ENCODE measurements at places on chromosomes 3 and 15. TPM values are rescaled to one million over a fixed set of nuclear protein-coding genes. Genes with fewer than 3 reads are reported as not detected.

HYAL1 gene
- total RNA-seq: 0.60 TPM

SLCO2A1 gene
- total RNA-seq: 10.7 TPM

CXCR6 gene
- total RNA-seq: not detected

PDCD6IP gene
- total RNA-seq: 217 TPM

NLGN1 gene
- total RNA-seq: 3.9 TPM

CCK gene
- not detected for total RNA-seq

POTEB3 gene
- not detected for total RNA-seq

- H3K4me3 ChIP-seq: no peak overlapping the region
- no peaks in the 10 kb centered on the region for H3K36me3 ChIP-seq
- H3K27ac ChIP-seq: no peak overlapping the region
- peaks cover 21% of the 10 kb centered on the region for H3K4me1 ChIP-seq
Measured at GRCh38 chr15:81326466-81327212, 2.7 kb upstream of the STARD5 start.

GRCh38 chr3:144431134-144431533 is 459.5 kb downstream of the DIPK2A start:
- no peaks in the 10 kb centered on the region for H3K36me3 ChIP-seq
- no peak overlapping the region for H3K27ac ChIP-seq
- peaks cover 2% of the 10 kb centered on the region for H3K4me1 ChIP-seq
- H3K4me3 ChIP-seq: no peak overlapping the region
- no peaks in the 10 kb centered on the region for H3K27me3 ChIP-seq

GRCh38 chr3:171649911-171650592 is 160.2 kb downstream of the PLD1 start:
- no peak overlapping the region for H3K4me3 ChIP-seq
- no peaks in the 10 kb centered on the region for H3K27me3 ChIP-seq
- peaks cover 4% of the 10 kb centered on the region for H3K36me3 ChIP-seq
- H3K27ac ChIP-seq: no peak overlapping the region
- DNase-seq: no peak
- peaks cover 20% of the 10 kb centered on the region for H3K4me1 ChIP-seq

DNA sequence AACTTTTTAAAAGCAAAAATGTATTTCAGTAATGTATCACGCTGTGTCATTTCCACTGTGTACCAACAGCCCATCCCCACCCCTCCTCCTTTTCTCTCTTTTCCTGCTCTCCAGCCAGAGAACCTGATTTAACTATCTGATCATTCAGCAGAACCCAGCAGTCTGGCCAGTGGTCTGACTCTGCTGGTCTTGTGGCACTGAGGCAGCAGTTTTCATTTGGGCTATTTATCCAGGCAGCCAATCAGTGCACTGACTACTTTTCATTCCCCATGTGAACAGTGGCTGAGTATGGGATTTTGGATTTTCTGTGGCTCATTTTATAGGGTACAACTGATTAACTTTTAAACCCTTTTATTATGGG is 56.3 kb downstream of the GPR171 start:
- H3K4me3 ChIP-seq: no peak overlapping the region
- no peak overlapping the region for H3K27ac ChIP-seq
- no peak for DNase-seq
- H3K27me3 ChIP-seq: peaks cover 9% of the 10 kb centered on the region

DNA sequence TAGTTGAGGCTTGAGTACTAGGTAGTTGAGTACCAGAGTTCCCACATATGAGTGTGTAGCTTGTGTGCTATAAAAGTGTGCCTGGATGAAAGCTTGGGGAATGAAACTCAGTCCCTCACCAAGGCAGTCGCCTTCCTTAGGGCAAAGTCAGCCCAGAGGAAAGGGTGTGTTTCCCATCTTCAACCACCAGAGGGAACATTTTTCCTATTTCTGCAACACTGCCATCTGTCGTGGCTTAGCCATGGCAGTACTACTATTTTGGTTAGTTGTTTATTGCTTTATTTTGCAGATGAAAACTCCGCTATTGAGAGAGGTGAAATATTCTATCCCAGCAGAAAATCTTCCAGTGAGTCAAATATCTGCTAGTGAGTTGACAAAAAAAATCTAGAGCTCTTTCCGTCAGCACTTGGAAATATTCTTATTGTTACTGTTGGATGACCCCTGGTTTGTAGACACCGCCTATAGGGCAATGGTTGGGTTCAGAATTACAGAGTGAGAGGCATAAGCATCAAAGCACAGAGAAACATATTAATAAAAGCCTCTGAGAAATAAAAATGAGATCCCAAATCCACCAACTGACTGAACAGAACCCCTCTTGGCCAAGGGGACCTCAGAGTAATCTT is 239.9 kb downstream of the CPNE4 start:
- H3K36me3 ChIP-seq: no peaks in the 10 kb centered on the region
- no peak for DNase-seq
- no peaks in the 10 kb centered on the region for H3K4me1 ChIP-seq
- H3K4me3 ChIP-seq: no peak overlapping the region

DNA sequence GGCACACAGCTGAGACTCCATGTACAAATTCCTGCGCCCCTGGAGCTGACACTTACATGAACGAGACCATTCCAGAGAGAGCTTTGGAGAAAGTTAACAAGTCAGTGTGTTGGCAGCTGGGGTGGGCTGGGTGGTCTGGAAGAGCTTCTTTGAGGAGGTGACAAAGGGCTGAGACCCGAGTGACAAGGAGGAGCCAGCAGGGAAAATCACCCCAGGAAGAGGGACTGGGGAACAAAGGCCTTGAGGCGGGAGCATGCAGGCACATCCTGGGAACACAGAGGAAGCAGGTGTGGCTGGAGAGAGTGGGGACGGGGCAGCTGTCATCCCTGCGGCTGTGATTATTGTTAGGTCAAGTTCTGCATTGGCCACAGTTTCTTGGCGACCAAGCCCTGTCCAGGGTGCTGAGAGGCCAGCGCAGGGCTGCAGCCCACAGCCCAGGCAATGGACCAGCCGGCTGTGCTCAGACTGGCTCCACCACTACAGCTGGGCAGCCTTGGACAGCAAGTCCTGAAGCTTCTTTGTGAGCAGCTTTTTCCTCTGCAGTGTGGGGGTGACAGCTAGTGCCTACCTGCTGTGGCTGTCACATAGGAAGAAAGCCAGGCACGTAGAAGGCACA is 34.2 kb upstream of the PRR23E start:
- DNase-seq: no peak
- no peak overlapping the region for H3K4me3 ChIP-seq
- H3K4me1 ChIP-seq: no peaks in the 10 kb centered on the region

DNA sequence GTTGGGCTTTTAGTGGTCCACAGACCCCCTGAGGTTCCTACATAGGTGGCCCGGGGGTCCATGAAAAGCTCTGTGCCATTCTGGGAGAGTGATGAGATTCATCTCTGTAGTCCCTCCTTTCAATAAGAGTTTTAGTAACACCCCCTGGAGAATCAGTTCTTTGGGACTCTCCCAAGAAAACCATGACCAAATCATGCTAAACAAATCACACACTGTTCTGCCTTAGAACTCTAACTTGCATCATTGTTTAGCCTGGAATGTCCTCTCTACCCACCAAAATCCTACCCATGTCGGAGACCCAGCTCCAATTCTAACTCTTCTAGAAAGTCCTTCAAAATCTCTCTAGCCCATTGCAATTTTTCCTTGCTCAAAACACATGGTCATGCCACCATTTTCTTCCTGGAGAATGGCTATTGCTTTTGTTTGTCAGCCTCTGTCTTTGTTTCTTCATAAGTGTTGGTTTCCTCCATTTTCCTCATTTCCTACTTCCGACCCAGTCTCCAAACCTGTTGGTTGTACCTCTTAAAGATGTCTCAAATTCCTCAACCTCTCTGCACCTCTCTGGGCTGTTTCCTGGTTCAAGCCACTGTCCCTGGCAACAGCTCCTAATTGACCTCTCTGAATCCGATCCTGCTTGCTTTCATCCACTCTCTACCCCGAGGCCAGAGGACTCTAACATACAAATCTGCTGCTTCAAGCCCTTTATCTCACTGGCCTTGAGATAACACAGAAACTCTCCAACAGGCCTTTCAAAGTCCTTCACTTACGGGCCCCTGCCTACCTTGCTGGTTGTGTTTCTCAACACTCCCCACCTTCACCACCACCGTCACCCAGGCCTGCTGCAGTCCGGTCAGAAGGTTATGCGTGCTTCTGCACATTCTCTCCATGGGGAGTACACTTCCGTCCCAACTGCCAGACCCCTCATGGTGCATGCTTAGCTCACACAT is 23.7 kb downstream of the CYP19A1 start:
- no peak overlapping the region for H3K4me3 ChIP-seq
- no peak for DNase-seq

GRCh38 chr3:123535580-123535979 is 49.3 kb downstream of the HACD2 start:
- no peak for DNase-seq
- H3K27ac ChIP-seq: peak overlapping the region; percentile 58
- H3K27me3 ChIP-seq: no peaks in the 10 kb centered on the region
- H3K36me3 ChIP-seq: no peaks in the 10 kb centered on the region
- H3K4me3 ChIP-seq: no peak overlapping the region

DNA sequence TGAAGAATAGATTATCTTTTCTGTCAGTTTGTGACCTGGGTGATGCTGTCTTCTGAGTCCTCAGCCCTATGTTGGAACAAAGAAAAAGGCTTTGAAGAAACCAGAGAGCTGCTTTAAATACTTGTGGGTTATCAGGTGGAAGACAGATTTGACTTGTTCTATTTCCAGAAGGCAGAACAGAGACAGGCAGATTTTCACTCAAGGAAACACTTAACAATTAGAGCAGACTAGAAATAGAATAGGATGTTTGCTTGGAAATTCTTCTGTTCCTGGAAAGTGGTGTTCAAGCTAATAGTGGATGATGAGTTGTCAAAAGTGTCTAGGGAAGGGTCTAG is 219.4 kb downstream of the UBE2E2 start:
- no peak for DNase-seq
- no peaks in the 10 kb centered on the region for H3K27me3 ChIP-seq
- H3K27ac ChIP-seq: no peak overlapping the region
- H3K4me1 ChIP-seq: no peaks in the 10 kb centered on the region
- H3K4me3 ChIP-seq: no peak overlapping the region
- peaks cover 4% of the 10 kb centered on the region for H3K36me3 ChIP-seq

DNA sequence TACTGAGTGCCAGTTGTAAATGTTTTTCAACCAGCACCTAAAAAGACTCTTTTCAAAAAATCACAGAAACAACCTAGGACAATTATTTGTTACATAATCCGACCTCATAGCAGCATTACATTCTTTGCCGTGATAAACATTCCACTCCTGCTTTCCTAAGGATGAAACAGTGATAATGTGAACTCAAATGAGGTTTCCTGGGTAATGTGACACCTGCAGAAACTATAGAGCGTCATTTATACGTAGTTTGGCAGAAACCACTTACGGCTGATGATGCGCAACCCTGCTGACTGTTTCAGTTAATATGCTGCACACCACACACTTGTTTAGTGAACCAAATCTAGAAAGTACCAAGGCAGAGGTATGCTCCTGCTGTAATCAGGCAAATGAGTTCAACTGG is 55.8 kb downstream of the SEMA6D start:
- H3K4me3 ChIP-seq: no peak overlapping the region
- no peaks in the 10 kb centered on the region for H3K4me1 ChIP-seq
- DNase-seq: no peak
- peaks cover 8% of the 10 kb centered on the region for H3K27me3 ChIP-seq

GRCh38 chr3:66395635-66396034 is 105.2 kb downstream of the LRIG1 start:
- H3K27ac ChIP-seq: no peak overlapping the region
- no peak for DNase-seq
- H3K4me1 ChIP-seq: peaks cover 75% of the 10 kb centered on the region
- H3K27me3 ChIP-seq: no peaks in the 10 kb centered on the region
- peaks cover 47% of the 10 kb centered on the region for H3K36me3 ChIP-seq

DNA sequence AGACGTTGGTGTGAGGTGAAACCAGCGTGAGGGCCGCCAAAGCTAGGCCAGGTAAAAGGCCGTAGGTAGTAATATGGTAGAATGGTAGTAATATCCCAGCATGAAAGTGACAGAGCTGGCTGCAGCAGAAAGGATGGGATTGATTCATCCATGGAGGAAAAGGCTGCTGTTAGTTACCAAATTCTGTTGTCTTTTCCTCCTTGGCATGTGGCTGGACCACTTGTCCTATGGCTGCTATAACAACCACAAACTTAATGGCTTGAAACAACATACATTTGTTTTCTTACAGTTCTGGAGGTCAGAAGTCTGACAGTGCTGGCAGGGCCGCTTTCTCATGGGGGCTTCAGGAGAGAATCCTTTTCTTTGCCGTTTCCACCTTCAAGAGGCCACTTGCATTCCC is 47.8 kb upstream of the CHST2 start:
- H3K4me1 ChIP-seq: peaks cover 19% of the 10 kb centered on the region
- DNase-seq: no peak
- H3K4me3 ChIP-seq: no peak overlapping the region
- peak overlapping the region; percentile 69 for H3K27ac ChIP-seq

- no peak overlapping the region for H3K27ac ChIP-seq
- no peaks in the 10 kb centered on the region for H3K27me3 ChIP-seq
- peaks cover 10% of the 10 kb centered on the region for H3K36me3 ChIP-seq
- peaks cover 12% of the 10 kb centered on the region for H3K4me1 ChIP-seq
- no peak overlapping the region for H3K4me3 ChIP-seq
- DNase-seq: no peak
Measured at GRCh38 chr3:81666502-81667121, 94.8 kb downstream of the GBE1 start.

- no peak overlapping the region for H3K27ac ChIP-seq
- no peak overlapping the region for H3K4me3 ChIP-seq
- no peaks in the 10 kb centered on the region for H3K27me3 ChIP-seq
- H3K36me3 ChIP-seq: no peaks in the 10 kb centered on the region
- DNase-seq: no peak
Measured at GRCh38 chr3:151330899-151331298, 1.6 kb upstream of the P2RY13 start.

GRCh38 chr15:74415966-74416916 is 17.5 kb downstream of the SEMA7A start:
- no peak overlapping the region for H3K4me3 ChIP-seq
- no peak for DNase-seq
- H3K4me1 ChIP-seq: peaks cover 16% of the 10 kb centered on the region
- no peaks in the 10 kb centered on the region for H3K36me3 ChIP-seq
- H3K27ac ChIP-seq: no peak overlapping the region

GRCh38 chr3:190094160-190094718 is 26.5 kb downstream of the P3H2 start:
- peaks cover 13% of the 10 kb centered on the region for H3K36me3 ChIP-seq
- H3K4me3 ChIP-seq: peak overlapping the region; percentile 26
- peaks cover 84% of the 10 kb centered on the region for H3K4me1 ChIP-seq

Data from osteocyte (in vitro differentiated cells).